Cardiac septum (tissue), 1 donor: ENCODE measurements at places on chromosomes 4 and X. TPM values are rescaled to one million over a fixed set of nuclear protein-coding genes. Genes with fewer than 3 reads are reported as not detected.

GRCh38 chr4:102575369-102576129, 74.4 kb downstream of the NFKB1 start:
- no peak for DNase-seq

DNA sequence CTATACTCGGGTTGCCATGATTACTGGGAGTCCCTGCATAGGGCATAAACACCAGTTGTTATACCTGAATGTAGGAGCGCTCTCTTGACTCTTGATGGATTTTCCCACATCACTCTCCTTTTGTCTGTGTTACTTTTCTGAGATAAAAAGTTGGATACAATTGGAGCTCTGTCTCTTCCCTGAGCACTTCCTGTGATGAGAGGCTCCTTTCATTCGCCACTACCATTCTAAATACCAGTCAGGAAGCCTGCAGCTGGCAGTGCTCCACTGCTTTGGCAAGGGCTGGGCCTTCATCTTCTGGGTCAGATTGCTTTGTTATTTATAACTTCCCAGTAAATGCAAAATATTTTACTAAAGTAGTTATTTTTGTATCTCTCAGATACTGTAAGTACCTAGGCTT, 13.9 kb downstream of the TCEANC start:
- DNase-seq, result no peak

APOO gene
- 76.4 TPM for total RNA-seq

GRCh38 chrX:74656079-74656745, 41.8 kb upstream of the RLIM start:
- DNase-seq, result no peak

DNA sequence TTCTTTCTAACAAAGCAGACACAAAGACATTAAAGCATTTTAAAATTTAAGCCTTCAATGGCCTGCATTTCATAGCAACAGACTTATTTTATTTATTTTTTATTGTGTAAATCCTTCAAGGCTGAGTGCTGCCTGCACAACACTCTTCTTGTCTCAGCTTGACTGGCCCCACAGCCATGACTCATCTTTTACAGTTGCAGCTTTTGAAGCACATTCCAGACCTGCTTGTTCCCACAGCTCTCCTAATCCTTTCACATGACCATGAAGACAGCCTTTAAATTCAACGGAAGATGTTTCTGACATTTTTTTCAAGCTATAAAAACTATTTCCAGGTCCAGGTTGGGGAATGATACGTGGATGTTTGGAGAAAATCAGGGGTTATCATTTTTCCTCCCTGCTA, 276.9 kb upstream of the TACR3 start:
- no peak for DNase-seq
